ENCODE measurements at places on chromosomes 16 and 17.

DNA sequence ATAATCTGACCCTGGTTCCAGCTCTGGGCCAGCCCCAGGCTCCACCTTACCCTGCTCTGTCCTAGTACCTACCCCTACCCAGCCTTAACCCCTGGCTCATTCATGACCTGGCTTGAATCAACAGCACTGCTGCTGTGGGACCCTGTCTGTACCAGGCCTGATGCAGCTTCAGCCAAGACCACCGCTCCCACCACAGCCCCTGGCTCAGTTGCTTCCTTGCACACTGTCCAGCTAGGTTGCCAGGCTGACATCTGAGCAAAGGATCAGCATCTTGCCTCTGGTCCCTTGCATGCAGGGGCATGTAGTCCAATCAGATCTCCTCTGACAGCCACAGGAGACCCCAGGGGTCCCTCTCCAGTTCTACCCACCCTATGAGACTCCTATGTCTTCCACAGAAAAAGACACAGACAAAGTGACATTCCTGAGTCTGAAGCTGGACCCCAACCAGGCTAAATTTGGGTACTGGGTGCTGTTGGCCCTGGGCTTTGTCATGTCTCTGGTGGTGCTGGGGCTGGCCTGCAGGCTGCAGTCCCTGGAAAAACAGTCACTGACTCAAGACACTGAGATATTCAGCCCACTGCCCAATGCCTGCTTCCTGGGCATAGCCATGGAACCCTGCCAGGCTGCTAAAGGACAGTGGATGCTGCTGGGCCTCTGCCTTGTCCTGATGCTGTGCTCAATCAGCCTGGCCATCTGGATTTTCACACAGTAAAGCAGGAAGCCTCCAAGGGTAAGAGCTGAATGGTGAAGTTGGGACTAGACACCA, 3.9 kb upstream of the KCNH6 start:
- DNase-seq: no peak

GRCh38 chr17:49434821-49435670, 20.4 kb upstream of the PHB1 start:
- no peak for DNase-seq

DNA sequence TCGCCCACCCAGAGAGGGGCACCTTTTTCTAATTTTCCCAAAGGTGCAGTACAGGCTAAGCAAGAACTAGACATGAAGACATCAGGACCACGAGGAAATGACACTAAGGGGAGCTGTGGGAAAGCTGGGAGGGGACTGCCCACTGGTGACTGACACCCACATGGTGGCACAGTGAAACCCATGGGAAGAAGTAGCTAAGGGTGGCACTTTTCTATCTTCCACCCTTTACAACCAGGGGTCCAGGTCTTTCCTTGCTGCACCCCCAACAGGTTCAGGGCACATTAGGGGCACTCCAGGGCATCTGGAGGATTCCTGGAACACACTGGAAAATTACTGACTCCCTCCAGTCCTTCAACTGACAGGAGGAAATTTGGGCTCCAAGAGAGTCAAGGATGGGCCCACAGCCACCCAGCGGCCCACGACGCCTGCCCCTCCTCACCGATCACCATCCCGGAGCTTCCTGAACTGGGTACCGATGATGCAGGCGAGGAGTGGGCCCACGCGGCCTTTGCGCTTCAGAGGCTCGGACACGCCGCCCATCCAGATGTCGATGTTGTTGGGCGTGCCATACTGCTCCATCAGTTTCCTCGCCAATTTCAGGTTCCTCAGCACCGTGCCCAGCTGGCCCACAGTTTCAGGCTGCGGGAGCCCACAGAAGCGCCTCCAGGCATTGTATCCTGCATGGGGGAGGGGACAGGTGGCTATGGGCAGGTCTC, 9.4 kb downstream of the MPO start:
- DNase-seq: no peak

- DNase-seq: no peak
These were observed 2.7 kb upstream of the TMIGD1 start for GRCh38 chr17:30336369-30337171.

All from fibroblast of skin of left biceps (primary cell).